ENCODE measurements at places on chromosomes 4 and X.

DNA sequence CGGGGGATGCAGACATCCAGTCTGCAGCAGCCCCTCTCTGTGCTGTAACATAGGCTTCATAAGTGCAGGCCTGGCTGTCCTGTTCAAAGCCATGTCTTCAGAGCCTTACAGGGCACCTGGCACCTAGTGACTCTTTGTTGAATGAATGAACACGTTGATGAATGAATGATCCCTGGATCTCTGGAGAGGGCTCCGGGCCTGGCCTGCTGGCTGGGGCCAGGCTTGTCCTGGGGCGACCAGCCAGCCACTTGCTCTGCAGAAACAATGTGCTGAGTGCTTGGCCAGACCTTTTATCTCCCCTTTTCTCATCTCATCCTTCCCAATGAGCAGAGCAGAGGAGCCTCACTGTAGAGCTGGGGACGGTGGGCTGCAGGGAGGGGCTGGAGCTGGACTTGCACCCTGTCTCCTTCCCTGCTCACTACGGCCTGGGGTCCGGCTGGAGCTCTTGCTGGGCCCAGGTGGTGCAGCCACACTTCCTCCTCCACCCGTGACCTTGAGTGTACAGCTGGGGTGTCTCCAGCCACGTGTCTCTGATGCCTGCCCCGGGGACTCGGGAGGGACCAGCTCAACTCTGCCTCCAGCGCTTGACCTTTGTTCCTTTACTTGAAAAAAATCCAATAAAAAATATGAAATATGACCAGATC is 77.9 kb downstream of the PSAPL1 start:
- no peak for DNase-seq

DNA sequence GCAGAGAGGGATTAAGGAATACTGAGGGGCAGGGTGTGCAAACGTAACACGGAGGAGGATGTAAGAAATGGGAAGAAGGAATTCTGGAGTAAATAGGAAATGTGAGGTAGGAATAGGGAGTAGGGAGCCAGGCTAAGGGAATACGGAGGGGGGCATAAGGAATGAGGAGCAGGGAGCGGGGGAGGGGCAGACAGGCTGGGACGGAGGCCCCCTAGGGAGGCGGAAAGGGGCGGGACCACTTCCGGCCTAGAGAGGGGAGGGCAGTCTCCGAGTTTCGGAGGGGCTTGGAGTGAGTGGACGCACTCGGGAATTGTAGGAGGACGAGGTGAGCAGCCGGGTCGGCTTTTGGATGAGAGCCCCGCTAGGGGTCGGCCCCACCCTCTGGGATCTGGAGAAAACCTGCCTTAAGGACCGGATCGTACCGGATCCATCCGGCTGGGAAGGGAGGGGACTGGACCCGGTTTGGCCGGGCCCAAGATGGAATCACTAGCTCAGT is 612 bp downstream of the MAGED2 start:
- DNase-seq = peak; percentile 53

- no peak for DNase-seq
Measured at GRCh38 chrX:57933321-57933720, 23.1 kb upstream of the ZXDA start.

DNA sequence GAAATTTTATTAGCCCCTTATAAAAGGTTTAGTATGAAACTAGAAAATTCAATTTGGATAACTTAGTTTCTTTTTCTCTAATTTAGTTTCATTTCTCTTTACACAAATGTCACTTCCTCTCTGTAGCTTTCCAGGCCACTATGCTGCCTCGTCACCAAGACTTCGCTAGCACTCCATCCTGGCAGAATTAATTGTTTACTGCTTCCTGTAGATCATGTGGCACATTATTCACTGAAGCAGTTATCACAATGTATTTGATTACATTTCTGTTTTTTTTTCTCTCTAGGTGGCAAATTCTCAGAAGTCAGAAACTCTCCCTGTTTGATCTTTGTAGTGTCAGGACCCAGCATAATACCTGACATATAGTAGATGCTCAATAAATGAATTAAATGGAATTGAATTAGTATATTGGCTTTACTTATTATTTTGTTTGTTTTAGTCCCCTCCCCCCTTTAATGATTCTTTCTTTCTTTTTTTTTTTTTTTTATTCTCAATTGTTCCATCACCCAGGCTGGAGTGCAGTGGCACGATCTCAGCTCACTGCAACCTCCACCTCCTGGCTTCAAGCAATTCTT is 9.3 kb upstream of the SAT1 start:
- no peak for DNase-seq

GRCh38 chrX:140661643-140662042 is 47.9 kb upstream of the LINC00632 start:
- DNase-seq = no peak

- peak; percentile 85 for DNase-seq
Measured at GRCh38 chr4:118684873-118685811, at the start of gene METTL14. Gene METTL14 (plus strand): TSS chr4:118685392. CDS start chr4:118685535, 143 bp downstream.

GRCh38 chrX:139113708-139114107 is 402.2 kb upstream of the FGF13 start:
- no peak for DNase-seq

- no peak for DNase-seq
Measured at GRCh38 chr4:67885762-67886161, 2.0 kb upstream of the TMPRSS11D start.

GRCh38 chrX:20421697-20422096 is 155.0 kb upstream of the RPS6KA3 start:
- DNase-seq = no peak

DNA sequence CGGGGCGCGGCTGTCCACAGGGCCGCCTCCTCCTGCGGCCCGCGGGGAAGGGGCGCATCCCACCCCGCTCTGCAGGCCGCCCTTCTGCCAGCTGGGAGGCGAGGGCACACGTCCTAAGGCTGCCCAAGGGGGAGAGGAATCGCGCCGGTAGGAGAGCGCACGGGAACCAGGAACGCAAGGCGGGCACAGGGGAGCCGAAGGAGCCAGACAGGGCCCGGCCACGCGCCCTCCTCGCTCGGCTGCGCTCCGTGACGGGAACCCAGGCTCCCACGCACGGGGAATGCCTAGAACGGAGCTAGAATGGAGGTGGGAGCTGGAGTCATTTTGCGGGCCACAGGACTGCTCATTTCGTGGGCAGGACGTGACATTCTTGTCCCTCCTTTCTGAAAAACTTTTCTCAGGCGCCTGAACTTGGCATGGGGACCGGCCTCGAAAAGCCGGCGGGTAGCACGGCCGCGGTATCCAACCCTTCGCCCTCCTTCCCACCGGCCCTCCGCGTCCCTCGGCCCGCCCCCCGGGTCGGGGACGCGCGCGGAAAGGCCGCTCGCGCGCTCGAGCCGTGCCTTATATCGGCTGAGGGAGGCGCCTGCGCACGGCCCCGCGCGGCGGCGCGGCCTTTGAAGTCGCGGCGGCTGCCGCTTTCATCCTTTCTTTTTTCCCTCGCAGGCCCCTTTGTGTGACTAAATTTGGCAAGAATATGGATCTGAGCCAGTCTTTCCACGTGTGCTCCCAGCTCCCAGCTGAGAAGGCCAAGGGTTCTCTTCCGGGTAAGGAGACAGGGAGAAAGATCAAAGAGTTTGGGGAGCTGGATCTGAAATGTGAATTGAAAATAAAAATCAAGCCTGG is 4.2 kb upstream of the LEF1 start:
- DNase-seq = peak; percentile 18

- no peak for DNase-seq
Measured at GRCh38 chrX:101171883-101172400, 47.6 kb upstream of the DRP2 start.

DNA sequence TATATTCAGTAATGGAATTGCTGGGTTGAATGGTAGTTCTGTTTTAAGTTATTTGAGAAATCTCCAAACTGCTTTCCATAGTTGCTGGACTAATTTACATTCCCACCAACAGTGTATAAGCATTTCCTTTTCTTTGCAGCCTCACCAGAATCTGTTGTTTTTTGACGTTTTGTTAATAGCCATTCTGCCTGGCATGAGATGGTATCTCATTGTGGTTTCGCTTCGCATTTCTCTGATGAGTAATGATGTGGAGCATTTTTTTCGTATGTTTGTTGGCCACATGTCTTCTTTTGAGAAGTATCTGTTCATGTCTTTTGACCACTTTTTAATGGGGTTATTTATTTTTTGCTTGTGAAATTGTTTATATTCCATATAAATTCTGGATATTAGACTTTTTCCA is 13.6 kb upstream of the MAGED4B start:
- no peak for DNase-seq

GRCh38 chr4:121658125-121658524 is 38.7 kb downstream of the ANXA5 start:
- no peak for DNase-seq

GRCh38 chr4:107631560-107631959 is 88.5 kb downstream of the PAPSS1 start:
- DNase-seq = no peak

GRCh38 chrX:107823456-107823855 is 2.2 kb upstream of the MID2 start:
- no peak for DNase-seq

- DNase-seq = no peak
Measured at GRCh38 chrX:39377773-39378172, 576.5 kb downstream of the MID1IP1 start.

GRCh38 chr4:108556166-108556565 is 64.2 kb upstream of the RPL34 start:
- DNase-seq = no peak

- DNase-seq = no peak
Measured at GRCh38 chr4:166415749-166416148, 542.7 kb downstream of the TLL1 start.

DNA sequence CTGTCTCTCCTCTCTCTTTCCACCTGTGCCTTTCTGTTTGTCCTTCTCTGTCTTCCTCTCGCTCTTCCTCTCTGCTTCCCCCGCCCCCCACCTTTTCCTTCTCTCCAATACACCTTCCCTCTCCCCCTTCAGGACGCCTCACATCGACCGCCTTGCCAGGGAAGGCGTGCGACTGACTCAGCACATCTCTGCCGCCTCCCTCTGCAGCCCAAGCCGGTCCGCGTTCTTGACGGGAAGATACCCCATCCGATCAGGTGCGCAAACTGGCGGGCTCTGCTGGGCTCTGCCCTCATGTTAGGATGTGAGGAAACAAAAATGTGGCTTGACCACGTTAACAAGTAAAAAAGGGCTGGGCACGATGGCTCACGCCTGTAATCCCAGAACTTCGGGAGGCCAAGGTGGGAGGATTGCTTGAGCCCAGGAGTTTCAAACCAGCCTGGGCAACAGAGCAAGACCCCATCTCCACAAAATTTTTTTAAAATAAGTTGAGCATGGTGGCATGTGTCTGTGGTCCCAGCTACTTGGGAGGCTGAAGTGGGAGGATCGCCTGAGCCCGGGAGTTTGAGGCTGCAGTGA is 35.2 kb downstream of the ARSF start:
- no peak for DNase-seq

GRCh38 chr4:53015681-53016080 is 153.6 kb downstream of the RASL11B start:
- no peak for DNase-seq

- peak; percentile 5 for DNase-seq
Measured at GRCh38 chrX:71095981-71096759, 519 bp downstream of the FOXO4 start.

DNA sequence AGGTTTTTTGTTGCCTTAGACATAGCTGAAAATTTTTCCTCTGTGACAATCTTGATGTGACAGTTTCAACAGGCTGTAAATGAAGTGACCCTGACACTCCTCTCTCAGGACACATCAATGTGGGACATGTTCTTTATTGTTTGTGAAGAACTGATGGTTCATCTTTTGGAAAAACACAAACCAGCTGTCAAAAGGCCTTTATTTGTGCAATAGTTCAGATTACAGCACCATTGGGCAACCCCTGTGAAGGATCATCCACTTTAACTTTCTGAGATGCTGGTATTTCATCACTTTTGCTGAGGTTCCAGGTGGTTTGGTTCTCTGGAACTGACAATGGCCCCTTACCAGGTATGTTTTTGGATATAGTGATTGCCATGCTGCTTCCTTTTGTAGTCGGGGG is 40.3 kb downstream of the OSTC start:
- no peak for DNase-seq

- no peak for DNase-seq
Measured at GRCh38 chr4:162015090-162015489, 148.7 kb downstream of the FSTL5 start.

GRCh38 chrX:134020910-134021309 is 35.5 kb upstream of the GPC3 start:
- DNase-seq = peak; percentile 3

DNA sequence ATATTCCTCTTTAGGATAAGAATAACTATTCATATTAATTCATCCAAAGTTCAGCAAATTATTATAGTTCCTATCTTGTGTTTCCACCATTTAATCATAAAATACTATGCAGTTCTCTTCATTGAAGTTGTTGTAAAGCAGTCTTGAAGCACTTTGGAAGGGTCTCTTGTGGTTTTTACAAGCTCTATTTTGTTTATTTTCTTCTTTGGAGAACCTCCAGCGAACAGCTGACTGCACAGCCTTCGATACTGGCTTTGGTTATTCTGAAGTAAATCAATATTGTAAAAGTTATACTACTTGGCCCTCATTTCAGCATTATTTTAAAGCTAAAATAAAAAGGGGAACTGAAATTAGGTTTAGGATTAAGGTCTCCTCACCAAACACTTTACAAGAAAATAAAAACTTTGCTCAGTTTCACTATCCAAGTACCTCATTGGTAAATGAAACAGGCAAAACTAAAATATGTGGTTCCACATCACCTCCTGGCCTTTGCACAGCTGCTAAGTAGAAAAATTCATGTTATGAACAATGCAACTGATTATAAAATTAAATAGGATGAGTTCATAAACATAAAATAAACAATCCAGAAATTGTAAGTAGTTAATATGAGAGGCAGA is 1629.2 kb upstream of the ADGRL3 start:
- no peak for DNase-seq

DNA sequence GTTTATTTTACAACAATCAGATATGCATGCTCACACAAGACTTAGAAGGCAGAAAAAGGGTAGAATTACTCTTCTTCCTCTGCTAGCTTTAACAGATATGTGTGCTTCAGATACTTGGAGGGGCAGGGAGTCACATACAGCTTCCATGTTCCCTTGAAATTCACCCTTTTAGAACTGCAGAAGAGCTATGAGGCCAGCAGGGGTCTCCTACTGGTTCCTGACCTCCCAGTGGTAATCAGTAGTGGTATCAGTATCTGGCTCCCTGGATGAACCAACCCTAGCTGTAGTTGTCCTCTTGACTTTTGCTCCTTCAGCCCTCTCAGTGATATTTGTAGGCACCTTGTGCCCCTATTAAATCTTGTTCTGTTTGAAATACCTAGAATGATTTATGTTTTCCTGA is 81.5 kb downstream of the RCHY1 start:
- DNase-seq = no peak

DNA sequence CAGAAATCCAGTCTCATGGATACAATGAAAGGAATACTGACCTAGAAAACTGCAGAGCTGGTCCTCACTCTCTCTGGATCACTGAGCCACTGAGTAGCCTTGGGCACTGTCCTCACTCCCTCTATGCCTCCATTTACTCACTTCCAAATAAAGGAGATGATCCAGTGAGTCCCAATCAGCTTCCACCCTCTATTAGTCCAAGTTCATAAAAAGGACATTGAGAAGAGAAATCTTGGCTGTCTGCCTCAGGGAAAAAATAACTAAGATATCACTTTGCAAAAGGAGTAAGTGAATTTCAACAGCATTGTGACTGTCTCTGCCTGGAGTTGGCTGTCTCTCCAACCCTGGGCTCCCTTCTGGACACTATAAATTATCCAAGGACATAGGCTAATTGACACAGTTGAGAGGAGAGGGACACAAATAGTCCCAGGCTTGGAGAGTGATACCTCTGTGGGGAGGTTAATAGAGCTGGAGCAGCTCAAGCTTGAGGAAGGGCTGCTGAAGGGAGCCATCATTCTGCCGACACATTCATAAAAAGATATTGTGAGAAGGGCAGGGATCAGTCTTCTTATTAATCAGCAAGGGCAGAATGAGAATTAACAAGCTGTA is 572.3 kb downstream of the RAB28 start:
- DNase-seq = no peak

- DNase-seq = no peak
Measured at GRCh38 chr4:118757761-118758251, 72.6 kb downstream of the METTL14 start.
